ENCODE measurements at places on chromosomes 7 and 10. TPM values are rescaled to one million over a fixed set of nuclear protein-coding genes. Genes with fewer than 3 reads are reported as not detected.

DNA sequence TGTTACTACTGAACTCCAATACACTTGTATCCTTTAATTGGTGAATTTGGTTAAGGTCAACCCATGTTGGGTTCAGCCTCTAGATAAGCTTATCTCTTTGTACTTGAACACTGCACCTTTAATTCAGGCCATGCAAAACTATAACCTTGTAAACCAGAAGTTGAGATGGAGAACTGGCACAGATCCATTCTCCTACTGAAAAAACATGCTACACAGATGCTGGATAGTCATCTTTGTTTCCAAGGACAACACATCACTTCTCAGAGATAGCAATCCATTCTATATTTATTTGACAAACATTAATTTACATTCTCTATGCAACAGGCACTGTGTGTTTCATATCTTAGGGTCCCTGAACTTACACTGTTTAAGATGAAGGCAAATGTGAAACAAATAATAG, 2.9 kb upstream of the CDK14 start:
- no peaks in the 10 kb centered on the region for H3K27me3 ChIP-seq
- no peak for DNase-seq
- no peak overlapping the region for H3K4me3 ChIP-seq
- peaks cover 41% of the 10 kb centered on the region for H3K4me1 ChIP-seq
- no peak overlapping the region for H3K27ac ChIP-seq

DNA sequence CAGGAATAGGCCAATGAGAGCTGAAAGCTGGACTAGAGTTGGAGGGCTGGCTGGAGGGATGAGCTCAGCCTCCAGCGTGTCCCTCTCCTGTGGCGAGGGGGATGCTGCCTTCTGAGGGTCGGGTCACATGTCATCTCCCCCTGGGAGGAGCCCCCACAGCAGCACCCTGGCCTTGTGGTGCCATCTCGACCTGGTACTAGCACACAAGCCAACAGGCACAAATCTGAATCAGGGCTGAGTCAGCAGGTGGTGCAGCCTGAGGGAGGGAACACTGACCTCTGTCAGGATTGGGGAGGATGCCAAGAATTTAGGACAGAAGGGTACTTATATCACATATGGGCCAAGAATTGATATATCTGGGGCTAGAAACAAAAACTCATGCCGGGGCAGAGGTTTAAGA, 280.4 kb downstream of the CELF2 start:
- H3K27me3 ChIP-seq: no peaks in the 10 kb centered on the region
- H3K4me1 ChIP-seq: no peaks in the 10 kb centered on the region
- H3K36me3 ChIP-seq: peaks cover 100% of the 10 kb centered on the region
- no peak for DNase-seq
- no peak overlapping the region for H3K27ac ChIP-seq
- no peak overlapping the region for H3K4me3 ChIP-seq

DNA sequence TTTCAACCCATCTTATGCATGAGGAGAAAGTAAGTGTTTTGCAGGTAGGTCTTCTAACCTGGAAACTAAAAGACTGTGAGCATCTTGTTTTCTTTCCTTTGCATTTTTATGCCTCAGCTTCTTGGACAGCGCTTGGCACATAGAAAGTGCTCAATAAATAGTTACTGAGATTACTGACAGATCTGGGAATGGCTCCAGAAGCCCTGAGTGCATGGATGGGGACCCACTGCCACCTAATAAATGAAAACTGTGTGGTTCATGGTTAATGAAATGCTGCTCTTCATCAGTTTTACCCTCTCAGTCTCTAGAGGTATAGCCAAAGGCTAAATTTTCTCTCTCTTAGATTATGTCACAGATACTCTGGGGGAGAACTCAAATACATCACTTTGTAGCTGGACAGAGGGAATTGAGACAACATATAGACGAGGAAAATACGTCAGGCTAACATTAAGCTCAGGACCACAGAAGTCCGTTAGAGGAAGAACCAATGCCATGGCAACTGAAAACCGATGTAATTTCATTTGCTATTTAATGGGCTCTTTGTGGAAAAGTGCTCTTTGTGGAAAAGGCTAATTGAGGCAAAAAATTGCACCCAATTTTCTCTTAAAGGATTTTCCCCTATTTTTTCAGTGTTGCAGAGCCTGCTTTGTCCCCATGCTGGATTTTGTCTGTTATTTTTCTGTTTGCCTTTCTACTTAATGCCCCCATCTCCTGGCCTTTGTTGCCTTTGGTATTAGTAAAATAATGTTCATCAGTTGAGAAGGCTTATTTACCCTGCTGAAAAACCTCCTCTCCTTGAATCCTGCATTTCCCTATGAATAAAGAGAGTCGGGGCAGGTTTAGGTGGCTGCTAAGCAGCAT, 17.8 kb downstream of the ASB4 start:
- H3K4me1 ChIP-seq: no peaks in the 10 kb centered on the region
- H3K27ac ChIP-seq: no peak overlapping the region
- no peak for DNase-seq
- H3K36me3 ChIP-seq: no peaks in the 10 kb centered on the region
- H3K27me3 ChIP-seq: no peaks in the 10 kb centered on the region

- H3K36me3 ChIP-seq: no peaks in the 10 kb centered on the region
- H3K4me3 ChIP-seq: peak overlapping the region; percentile 36
- peaks cover 19% of the 10 kb centered on the region for H3K4me1 ChIP-seq
- H3K27me3 ChIP-seq: peaks cover 69% of the 10 kb centered on the region
- peak; percentile 71 for DNase-seq
These were observed 1.5 kb upstream of the DLX5 start for GRCh38 chr7:97025983-97026714.

DNA sequence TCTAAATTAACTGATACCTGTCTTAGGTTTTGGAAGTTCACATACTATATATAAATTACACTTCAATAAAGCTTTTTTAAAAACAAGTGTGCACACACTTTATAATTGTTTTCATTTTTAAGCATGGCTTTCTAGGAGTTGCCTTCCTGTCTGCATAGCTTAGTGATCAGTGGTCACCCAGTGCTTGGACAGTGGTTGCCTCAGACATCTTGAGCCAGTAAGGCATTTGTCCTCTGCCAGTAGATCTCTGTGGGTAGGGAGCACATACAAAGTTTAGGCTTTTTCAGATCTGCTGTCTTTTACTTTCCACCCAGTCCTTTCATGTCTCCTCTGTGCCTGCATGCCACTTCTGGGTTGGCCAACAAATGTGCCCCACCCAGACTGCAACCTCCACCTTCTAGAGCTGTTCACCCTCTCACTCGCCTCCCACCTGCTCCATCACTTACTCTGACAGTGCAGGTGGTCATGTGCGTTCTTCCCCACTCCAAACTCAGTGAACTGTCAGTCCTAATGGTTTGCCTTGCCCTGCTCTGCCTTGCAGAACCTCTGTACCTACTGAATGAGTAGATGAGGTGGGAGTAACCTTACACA, 31.7 kb downstream of the TPST1 start:
- no peaks in the 10 kb centered on the region for H3K36me3 ChIP-seq
- peaks cover 26% of the 10 kb centered on the region for H3K4me1 ChIP-seq
- no peak overlapping the region for H3K4me3 ChIP-seq
- no peak overlapping the region for H3K27ac ChIP-seq
- DNase-seq: no peak

- DNase-seq: no peak
- no peak overlapping the region for H3K4me3 ChIP-seq
- no peaks in the 10 kb centered on the region for H3K36me3 ChIP-seq
- H3K4me1 ChIP-seq: no peaks in the 10 kb centered on the region
- H3K27me3 ChIP-seq: no peaks in the 10 kb centered on the region
These were observed 405.0 kb upstream of the ZMIZ1 start for GRCh38 chr10:78663721-78664120.

GRCh38 chr10:47396311-47396717, 12.2 kb upstream of the ZNF488 start:
- no peaks in the 10 kb centered on the region for H3K4me1 ChIP-seq
- no peaks in the 10 kb centered on the region for H3K27me3 ChIP-seq

DNA sequence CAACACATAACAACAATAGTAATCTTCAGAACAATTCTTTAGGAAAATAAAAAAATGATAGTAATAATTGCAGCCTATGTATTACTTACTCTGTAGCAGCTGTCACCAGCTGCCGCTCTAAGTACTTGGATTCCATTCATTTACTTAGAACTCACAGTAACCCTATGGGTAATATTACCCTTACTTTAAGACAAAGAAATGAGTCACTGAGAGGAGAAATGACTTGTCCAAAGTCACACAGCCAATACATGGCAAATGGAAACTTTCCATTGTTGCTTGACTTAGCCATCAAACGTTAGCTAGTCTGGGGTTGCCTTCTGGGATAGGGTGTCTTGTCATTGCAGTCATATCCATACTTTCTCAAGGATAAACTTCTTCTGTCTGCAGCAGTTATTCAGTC, 3.6 kb downstream of the CCNY start:
- no peak for DNase-seq
- no peak overlapping the region for H3K27ac ChIP-seq
- H3K27me3 ChIP-seq: no peaks in the 10 kb centered on the region

DNA sequence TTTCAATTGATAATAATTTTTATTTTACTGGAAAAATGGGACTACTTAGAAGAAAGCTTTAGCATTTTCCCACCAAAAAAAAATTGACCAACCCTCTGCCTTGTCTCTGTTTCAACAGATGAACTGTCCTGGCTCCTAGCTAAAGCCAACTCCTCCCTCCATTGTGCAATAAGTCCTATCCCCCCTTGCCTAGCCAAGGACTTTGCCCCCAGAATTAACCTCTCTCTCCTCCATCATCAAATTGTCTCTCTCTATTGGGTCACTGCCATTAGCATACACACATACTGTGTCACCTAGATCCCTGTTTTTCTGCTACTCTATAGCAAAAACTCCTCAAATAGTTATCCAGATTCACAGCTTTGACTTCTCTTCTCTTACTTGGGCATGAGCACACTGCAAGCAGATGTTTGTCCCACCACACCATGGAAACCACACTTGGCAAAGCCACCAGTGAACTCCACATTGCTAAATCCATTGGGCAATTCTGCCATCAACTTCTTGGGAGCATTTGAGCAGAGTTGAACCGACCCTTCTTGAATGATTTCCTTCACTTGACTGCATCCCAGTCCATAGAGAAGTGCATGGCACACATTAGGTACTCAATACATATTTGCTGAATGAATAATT, 91.4 kb upstream of the NEBL start:
- no peaks in the 10 kb centered on the region for H3K36me3 ChIP-seq
- no peak overlapping the region for H3K27ac ChIP-seq
- no peaks in the 10 kb centered on the region for H3K27me3 ChIP-seq
- H3K4me1 ChIP-seq: no peaks in the 10 kb centered on the region
- no peak for DNase-seq
- no peak overlapping the region for H3K4me3 ChIP-seq

GRCh38 chr10:63605197-63605967, 84.2 kb downstream of the REEP3 start:
- H3K4me1 ChIP-seq: peaks cover 6% of the 10 kb centered on the region
- no peak overlapping the region for H3K27ac ChIP-seq
- DNase-seq: no peak
- H3K4me3 ChIP-seq: no peak overlapping the region

DNA sequence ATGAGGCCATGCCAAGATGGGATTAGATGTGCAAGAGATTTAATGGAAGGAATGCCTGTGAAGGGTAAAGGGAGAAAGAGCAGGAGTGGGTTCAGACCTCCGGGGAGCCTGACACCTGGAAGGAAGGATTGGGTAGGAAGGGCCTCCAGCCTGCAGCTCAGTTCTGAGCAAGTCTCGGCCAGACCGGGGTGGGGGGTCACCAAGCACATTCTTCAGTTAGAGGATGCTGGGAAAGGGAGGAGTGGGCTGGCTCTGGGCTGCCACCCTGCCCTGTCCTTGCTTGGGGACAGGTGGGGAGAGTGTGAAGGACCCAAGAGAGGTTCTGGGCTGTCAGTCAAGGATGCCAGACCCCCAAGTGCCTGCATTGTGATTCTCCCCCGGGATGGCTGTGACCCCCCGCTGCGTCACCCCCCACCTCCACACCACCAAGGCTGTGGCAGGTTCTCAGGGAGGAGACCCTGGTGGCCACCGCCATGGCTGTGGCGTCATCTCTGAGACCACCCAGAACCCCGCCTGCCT, 16.5 kb upstream of the PRKAG2 start:
- H3K27ac ChIP-seq: no peak overlapping the region
- H3K36me3 ChIP-seq: no peaks in the 10 kb centered on the region
- H3K4me1 ChIP-seq: no peaks in the 10 kb centered on the region
- peaks cover 10% of the 10 kb centered on the region for H3K27me3 ChIP-seq

GRCh38 chr7:136912339-136912738, 43.9 kb downstream of the CHRM2 start:
- H3K27ac ChIP-seq: no peak overlapping the region
- H3K4me3 ChIP-seq: no peak overlapping the region
- no peak for DNase-seq
- no peaks in the 10 kb centered on the region for H3K36me3 ChIP-seq

The PIP gene
- polyA plus RNA-seq: not detected

The RARRES2 gene
- 165 TPM for polyA plus RNA-seq

The AGMO gene
- polyA plus RNA-seq: 0.03 TPM

The RAB19 gene
- polyA plus RNA-seq: not detected

The AKR1D1 gene
- not detected for polyA plus RNA-seq
